ENCODE measurements at places on chromosomes 4 and X.

- no peak for DNase-seq
These were observed 1120.7 kb downstream of the FAT4 start for GRCh38 chr4:126435491-126435890.

DNA sequence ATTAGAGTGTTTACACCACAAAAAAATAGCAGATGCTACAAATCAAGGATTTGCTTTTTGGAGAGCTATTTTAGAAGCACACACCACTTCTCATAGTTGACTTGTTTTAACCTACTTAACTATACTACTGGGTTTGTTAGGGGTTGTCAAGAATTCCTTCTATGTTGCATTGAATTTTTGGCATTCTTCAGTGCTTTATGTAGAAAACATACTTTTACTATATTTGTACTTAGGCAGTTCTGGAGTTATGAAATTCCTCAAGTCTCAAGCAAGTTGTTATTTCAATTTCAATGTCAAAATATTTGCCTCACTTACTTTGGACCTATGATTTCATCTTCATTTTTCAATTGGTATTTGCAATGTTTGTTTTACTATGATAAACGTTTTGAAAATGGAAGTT lies 449.6 kb downstream of the GLUD2 start:
- no peak for DNase-seq

DNA sequence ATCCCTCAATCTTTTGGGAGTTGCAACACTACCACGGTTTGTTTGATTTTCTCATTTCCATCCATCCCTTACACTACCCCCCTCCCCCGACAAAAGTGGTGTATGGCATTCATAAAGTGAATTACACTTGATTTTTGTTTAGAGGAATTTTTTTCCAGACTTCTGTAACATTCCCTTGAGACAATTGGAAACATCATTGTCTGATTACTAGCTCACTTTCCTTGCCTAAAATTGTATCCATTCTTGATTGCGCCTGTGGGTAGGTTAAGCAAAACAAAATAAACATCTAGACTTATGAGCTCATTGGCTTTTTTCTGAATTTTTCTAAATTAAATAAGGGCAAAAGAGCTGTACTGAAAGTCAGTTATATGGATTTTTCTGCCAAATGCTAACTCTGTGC lies 3.5 kb downstream of the GPC3 start:
- DNase-seq: no peak

DNA sequence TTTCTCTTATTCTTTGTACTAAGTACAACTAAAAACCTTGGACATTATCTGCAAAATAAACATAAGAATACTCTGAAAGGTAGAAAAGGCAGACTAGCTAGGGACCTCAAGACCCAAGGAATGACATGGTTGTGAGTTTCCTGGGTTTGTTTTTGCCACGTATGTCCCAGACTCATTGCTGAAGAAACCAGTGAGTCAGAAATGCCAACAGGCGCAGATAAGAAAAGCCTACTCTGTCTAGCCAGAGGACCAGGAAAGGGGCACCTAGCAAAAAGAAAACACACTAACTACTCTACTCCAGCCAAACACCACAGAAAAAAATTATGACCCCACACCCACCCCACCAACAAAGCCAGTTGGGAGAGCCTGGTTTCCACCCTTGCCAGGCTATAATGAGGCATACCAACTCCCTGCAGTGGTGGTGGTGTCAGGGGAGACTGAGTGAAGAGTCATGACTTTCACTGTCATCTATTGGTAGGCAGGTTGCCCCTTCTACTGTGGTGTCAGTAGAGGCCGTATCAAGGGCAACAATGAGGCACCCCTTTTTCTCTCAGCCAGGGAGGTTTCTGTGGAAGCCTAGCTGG lies 10.9 kb downstream of the MTMR1 start:
- no peak for DNase-seq

DNA sequence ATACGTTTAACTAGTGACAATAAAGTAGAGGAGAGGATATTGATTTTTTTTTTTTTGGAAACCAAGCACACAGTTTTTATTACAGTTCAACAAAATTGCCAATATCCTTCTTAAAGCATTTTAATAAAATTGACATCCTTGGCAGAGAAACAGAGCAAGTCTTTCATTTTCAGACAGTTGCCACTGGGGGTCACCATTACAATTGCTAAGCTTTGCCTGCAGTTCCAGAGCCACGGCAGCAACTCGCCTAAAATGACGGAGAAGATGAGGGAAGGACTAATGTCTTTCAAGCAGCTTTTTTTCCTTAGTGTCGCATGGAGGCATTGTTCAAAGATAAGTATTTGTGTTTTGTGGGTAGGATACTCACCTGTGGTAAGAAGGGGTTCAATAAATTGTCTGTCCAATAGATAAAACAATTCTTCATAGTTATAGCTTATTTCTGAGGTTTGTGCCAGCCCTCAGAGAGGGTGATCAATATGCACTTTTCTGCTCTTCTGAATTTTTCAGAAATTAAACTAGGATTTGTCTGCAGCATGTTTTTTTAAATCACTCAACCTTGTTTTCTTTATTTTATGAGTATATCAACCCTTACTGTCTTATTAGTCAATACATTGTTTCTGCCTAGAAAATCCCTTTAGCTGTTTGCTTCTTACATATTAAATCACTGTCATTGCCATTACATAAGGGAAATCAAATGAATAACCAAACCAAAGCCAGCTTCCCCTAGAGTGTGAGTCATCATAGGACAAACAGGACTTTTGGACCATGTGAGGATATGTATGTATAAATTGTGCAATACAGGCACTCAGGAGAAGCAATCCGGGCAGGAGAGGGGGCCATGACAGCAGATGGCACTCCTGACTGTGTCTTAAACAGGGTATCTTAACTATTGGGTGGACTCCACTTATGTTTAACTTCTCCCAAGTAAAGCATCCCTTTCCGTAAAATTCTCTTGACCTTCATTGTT lies 508.1 kb upstream of the ARX start:
- no peak for DNase-seq

GRCh38 chrX:111375747-111376146 lies 36.2 kb downstream of the DCX start:
- DNase-seq: no peak

DNA sequence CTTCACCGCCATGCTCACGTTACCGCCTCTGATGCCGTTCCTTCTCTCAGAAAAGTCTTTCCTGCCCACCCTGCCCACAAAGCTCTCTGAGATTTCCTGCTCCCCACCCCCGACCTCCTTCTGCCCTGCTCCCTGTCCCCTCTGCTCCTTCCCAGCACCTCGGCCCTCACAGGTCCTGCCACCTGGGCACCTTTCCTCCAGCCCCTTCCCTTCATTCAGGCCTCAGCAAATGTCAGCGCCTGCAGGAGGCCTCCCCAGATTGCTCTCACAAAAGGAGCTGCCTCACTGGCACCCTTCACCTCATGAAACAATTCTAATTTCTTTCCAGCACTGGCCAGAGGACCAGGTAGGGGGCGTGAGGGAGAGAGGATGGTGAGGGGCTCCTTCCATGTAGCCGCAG lies 33.6 kb upstream of the MXD4 start:
- DNase-seq: no peak

DNA sequence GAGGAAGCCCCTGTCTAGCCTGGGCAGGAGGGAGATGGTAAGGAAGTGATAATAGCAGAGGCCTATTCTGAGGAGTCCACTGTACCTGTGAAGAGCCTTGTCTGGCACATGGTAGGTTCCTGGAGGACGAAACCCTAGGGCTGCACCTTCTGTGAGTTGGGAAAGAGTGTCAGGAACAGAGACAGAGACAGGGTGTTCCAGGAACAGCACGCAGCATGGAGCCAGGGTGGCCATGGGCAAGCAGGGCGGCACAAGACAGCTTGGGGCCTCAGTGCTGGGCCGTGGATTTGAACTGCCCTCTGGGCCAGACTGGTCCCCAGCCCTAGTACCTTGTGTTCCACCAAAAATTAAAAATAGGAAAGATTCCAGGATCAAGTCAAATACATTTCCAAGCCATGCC lies 272.5 kb downstream of the EVC2 start:
- no peak for DNase-seq

DNA sequence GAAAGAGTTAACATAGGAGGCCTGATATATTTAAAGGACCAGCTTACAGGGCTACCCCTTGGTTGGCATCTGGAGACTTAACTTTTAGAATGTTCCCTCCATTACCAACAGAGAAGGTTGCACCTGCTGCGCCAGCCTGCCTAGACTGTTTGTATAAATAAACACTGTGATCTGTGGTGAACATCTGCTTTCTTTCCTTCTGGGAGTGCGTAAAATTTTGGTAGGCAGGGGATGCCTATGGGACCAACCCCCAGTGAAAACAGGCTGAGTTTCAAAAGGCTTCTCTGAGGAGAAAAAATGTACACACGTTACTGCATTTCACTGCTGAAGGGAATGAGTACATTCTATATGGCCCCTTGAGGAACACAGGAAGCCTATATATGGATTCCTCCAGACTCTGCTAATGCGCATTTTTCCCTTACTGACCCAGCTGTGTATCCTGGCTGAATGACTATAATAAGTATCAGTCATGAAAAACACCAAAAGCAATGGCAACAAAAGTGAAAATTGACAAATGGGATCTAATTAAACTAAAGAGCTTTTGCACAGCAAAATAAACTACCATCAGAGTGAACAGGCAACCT lies 13.8 kb downstream of the CENPC start:
- no peak for DNase-seq

- no peak for DNase-seq
These were observed 110.0 kb downstream of the IRF2 start for GRCh38 chr4:184364100-184364921.

GRCh38 chr4:166091146-166091545 lies 218.1 kb downstream of the TLL1 start:
- DNase-seq: no peak
